ENCODE measurements at places on chromosomes 7 and 10.

DNA sequence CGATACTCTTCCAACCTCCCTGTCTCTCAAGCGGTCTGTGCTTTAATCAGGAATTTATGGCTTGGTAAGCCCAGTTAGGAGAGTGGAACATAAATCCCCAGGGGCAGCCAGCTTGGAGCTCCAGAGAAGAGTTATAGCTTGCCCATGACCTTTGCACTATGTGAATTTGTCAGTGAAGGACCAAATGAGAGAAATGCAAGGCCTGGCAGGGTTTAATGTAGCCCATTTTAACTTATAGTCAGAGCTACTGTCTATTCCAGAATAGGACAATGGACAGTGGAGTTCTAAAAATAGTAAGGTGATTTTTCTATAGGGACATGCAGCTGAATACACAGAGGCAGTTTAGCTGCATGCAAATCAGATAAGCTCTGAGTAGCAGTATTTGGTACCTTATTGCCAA lies 142.6 kb upstream of the CAV2 start:
- no peak for DNase-seq

DNA sequence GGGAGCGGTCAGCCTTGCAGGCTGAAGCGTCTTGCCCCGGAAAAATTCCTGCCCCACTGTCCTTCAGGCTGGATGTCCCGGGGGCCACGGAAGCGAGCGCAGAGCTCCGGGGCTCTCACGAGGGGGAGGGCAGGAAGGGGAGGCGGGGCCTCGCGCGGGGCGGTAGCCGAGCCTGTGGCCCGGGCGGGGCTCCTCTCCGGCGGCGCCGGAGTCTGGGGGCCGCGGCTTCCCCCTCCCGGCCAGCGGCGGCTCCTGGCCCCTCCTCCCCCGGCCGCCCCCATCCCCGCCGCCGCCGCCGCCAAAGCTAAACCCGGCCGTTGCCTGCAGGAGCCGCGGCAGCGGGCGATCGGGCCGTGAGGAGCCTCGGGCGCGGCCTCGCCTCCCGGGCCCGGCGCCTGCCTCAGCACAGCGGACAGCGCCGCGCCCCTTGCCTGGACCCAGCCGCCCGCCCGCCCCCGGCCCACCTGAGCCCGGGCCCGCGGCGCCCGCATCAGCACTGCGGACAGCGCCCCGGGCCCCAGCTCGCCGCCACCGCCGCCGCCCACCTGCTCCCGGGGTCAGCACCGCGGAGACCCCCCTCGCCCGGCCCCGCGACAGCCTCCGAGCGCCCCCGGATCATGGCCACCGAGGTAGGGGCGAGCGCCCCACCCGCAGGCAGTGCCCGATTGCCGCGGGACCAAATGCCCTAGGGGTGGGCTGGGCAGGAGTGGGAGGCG lies at the start of gene GOLGA7B:
Gene GOLGA7B, plus strand, starts transcription at position 157 of the 716 bp plus-strand sequence. Its CDS starts 461 bp downstream, at position 618.
- no peak for DNase-seq

DNA sequence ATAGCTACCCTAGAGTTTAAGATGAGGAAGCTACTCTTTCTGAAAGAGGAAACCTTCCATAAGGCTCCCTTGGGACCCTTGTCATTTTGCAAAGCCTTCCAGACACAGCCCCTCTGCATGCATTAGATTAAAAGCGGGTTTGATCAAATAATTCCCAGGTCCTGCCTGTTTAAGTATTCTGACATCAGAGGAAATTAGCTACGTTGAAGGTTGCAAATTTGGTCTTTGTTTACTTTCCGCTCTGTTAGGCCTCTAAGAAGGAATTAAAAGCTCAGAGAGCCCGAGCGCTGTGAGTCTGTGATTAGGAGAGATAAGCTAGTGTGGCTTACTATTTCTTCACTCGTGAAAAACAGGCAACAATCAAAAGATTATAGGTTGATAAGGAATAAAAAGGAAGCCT lies 1.4 kb upstream of the THSD7A start:
- no peak for DNase-seq

GRCh38 chr10:49005270-49005669 lies 65.6 kb upstream of the LRRC18 start:
- no peak for DNase-seq

DNA sequence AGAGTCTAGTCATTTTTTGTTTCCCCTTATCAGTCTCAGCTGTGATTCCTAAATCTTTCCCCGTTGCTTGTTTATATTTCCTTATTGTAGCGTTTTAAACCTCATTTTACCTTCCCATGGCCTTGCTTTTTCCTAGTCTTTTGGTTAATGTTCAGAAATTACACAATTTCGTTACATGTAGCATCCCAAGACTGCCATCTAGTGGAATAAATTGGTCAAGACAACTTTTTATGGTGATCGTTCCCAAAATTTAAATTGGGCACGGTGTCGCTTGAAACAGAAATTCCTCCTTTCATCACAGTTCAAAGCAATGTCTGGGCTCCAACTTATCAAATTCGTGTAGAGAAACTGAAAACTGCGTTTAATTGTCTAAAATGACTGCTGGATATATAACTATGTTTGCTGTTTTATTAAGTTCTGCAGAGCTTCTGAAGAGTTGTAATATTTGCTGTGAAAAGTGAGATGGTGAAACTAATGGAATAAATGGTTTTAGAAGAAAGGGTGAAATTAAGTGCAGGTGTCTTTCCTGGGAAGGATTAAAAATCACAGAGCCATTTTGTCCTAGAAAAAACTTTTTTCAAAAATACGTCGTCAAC lies 370.2 kb downstream of the PHF14 start:
- peak; percentile 37 for DNase-seq

DNA sequence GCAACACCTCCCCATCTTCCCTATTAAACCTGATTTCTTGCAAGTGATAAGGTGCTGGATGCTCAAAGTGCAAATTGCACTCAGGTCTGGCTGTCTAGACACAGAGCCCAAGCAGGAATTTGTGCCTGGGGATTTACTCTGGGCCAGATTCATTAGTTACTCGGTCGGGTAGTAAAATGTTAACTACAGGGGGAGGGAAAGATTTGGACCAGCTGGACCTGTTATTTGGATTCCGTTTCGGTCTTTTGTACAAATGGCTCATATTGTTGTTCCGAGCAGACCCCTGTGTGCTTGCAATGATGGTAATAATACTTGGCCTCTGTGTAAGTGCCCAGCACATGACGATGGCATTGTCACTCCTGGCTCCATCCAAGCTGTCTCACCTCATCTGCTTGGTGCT lies 609.6 kb downstream of the KCNMA1 start:
- no peak for DNase-seq

GRCh38 chr10:89921403-89921802 lies 220.0 kb downstream of the KIF20B start:
- DNase-seq: no peak

DNA sequence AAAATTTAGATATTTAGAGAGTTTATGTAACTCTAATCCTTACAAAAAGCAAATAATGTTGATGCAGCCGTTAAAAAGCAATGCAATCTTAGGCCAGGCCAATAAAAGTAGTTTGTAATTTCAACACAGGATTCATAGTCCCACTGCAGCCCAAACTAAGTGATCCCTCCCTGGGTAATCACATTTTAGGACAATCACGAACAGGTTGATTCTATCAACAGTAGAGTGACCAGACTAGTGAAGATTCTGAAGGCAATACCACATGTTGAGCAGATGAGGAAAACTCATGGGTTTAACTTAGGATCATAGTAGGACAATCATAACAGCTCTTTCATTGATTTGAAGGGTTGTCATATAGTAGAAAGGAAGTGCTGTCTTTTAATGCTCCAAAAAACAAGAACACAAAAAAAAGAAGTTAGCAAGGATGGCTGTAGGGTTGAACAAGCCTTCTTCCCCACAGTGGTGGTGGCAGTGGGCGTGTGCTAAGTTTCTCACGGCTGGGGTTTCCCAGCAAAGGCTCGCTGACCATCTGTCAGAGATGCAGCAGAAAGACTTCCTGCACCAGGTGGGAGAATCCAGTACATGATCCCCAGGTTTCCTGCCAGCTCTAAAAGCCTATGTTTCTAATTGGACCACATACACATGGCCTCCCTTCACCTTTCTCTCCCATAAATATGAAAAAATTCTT lies 212.2 kb downstream of the CHRM2 start:
- DNase-seq: no peak

DNA sequence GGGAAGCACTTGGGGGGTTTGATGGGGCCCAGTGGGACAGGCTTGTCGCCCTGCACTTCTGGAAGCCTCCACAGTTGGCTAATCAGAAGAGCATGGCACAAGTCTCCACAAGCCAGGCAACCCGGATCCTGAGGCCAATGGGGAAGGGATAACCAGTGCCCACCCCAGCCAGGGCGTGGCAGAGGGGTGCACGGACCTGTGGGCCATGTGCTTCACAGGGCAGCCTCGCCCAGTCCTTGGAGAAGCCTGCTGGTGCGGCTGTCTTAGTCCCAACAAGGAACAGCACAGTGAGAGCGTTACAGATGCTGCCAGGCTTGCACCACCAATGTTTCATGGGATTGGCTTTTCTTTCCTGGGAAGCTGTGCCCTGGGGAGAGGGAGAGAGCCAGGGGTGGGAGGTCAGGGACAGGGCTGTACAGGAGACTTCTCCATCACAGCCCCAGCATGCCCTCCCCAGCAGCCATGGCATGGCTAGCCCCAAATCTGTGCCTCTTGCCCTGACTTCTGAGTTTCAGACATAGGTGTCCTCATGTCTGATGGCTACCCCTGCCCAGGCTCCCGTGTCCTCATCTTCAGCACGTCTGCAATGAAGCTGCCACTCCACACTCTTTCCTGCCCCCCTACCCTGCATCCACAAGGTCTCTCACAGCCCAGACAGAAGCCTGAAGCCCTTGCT lies 116.0 kb downstream of the PTPN20 start:
- DNase-seq: no peak

GRCh38 chr7:29853789-29854188 lies 47.5 kb downstream of the WIPF3 start:
- no peak for DNase-seq

- DNase-seq: no peak
Measured at GRCh38 chr7:90690159-90690858, 94.2 kb downstream of the CDK14 start.

DNA sequence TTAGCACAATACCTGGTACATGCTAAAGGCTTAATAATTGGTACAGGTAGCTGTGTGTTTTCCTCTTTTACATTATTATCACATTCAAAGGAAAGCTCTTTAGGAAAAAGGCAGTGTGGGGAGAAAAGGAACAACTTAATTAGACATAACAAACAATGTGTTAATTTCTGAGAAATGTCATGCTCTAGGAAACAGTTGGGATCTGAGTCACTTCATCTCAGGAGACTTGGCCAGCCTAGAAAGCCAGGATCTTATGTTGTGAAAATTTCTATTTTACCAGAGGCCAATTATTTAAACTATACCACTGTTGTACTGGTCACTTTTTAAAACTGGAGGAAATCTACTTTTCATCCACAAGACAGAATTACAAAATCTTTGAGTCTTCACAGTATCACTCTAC lies 39.6 kb downstream of the ARMH3 start:
- DNase-seq: no peak

DNA sequence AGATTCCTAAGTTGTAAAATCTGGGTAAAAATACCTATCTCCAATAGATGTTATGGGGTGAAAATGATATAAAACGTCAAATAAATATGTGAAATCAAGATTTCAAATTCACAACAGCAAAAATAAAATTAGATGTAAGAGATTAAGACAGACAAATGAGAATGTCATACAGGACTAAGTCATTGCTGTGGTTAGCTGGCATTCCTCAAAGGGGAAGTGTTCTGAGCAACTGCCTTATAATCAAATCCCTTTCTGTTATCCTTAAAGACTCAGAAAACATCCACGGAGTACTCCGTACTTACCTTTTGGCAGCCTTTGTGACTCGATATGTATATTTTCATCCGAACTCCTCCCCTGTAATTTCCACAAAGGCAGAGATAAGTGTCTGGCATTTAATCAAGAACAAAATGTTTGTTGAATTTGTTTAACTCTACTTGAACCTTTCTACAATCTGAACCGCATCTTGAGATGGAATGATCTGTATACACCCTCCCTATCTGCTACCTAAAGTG lies 559.6 kb downstream of the GATA3 start:
- DNase-seq: no peak

- DNase-seq: no peak
Measured at GRCh38 chr7:80362010-80362618, 149.8 kb downstream of the GNAT3 start.

DNA sequence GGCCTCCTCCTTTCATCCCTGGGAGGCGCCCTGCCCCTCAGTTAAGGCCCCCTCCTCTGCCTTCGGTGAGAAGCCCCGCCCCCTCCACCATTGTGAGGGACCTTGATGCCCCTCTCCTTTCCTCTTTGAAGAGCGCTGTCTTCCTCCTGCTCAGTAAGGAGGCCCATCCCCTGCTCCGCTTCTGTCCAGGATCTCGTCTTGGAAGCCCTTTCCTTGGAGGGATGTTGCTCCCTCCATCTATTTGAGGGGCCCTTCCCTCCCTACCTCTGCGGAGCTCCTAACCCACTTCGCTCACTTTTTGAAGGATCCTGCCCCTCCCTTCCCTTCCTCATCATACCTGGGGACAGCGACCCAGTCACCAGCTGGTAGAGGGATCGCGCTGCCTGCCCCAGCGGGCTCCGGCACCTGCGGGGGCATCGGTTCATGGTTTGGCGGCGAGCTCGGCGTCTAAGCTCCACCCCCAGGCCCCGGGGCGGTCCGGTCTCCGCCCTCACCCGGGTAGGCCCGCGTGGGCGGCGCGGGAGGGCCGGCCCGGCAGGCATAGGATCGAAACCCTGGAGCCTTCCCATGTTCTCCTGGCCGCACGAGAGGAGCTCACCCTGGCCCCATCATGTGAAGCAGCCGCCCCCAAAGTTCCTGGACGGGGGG lies 4.1 kb downstream of the KCNIP2 start:
- no peak for DNase-seq

DNA sequence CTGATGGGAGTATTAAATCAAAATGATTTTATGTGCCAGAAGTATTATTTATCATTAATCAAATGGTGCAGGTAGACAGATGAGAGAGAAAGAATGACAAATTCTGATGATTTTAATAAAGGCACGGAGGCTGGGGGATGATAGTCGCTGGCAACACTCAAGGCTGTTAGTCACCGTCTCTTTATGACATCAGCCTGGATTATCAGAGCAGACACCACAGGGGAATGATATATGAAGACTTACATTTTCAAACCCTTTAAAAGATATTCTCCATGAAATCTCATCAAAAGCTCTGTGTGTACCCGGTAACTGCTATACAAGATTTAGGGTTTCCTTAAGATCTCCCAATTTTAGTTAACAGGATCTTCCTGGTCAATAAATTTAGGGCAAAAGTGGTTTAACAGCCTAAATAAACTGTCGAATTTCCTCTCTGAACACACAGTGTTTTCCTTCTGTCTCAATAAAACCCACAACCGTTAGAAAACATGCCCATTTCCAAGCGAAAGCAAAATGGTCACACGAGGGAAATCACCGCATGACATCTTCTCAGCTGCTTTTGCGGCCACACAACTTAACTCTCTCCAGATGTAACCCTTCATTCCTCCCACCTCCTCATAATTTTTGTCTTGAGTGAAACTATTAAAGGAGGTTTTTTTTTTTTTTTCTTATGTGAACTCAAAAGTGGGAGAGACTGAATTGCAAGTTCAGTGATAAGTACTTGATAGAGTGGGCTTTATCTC lies 133.2 kb upstream of the FAM171A1 start:
- no peak for DNase-seq

DNA sequence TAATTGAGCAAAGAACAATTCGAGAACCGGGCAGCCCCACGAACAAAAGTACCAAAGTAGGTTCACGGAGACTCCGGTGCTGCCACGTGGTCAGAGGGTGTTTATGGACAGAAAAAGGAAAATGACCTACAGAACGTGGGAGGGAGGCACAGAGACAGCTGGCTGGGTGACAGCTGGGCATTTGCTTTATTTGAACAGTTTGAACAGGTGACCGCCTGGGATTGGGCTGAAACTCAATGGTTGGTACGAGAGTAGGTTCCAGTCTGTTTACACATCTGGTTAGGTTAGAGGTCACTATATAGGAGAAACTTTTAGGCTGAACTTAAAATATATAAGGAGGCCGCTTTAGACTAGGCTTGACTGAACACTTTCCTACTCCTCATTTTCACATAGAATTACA lies 50.6 kb upstream of the CELF2 start:
- no peak for DNase-seq
